ENCODE measurements at places on chromosomes 13 and 19. TPM values are rescaled to one million over a fixed set of nuclear protein-coding genes. Genes with fewer than 3 reads are reported as not detected.

Gene GADD45GIP1
- 133 TPM for polyA plus RNA-seq

- H3K36me3 ChIP-seq = no peaks in the 10 kb centered on the region
- H3K27ac ChIP-seq = no peak overlapping the region
- no peak overlapping the region for H3K4me3 ChIP-seq
- no peaks in the 10 kb centered on the region for H3K4me1 ChIP-seq
- no peak for DNase-seq
- H3K27me3 ChIP-seq = peaks cover 44% of the 10 kb centered on the region
These were observed 10.3 kb upstream of the KLK3 start for GRCh38 chr19:50844296-50844935.

DNA sequence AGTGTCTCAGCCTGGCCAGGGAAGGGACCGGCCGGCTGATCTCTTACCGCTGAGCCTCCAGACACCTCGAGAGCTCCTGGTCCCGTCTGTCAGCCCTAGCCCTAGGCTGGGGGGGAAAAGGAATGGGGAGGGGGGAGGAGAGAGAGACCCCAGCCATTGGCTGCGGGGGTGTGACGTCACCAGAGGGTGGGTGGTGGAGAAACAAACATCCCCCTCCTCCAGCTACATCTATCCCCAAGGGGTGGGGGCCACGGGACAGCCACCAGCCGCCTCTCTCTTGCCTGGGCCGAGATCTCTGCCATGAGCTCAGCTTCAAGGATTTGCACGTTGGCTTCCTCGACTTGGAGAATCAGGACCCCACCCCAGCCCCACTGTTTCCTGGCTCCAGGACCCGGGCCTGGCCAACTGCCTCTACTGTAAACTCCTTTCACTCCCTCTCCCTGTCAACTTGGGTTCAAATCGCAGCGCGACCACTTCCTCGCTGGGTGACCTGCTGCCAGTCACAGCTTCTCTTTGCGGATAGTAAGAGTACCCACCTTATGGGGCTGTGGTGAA, at the start of gene PRX:
Gene PRX (minus strand): TSS at position 88 of the 555 bp plus-strand sequence. CDS start 5,446 bp downstream, outside the sequence.
- H3K27me3 ChIP-seq = no peaks in the 10 kb centered on the region
- H3K4me1 ChIP-seq = peaks cover 22% of the 10 kb centered on the region
- no peaks in the 10 kb centered on the region for H3K36me3 ChIP-seq

DNA sequence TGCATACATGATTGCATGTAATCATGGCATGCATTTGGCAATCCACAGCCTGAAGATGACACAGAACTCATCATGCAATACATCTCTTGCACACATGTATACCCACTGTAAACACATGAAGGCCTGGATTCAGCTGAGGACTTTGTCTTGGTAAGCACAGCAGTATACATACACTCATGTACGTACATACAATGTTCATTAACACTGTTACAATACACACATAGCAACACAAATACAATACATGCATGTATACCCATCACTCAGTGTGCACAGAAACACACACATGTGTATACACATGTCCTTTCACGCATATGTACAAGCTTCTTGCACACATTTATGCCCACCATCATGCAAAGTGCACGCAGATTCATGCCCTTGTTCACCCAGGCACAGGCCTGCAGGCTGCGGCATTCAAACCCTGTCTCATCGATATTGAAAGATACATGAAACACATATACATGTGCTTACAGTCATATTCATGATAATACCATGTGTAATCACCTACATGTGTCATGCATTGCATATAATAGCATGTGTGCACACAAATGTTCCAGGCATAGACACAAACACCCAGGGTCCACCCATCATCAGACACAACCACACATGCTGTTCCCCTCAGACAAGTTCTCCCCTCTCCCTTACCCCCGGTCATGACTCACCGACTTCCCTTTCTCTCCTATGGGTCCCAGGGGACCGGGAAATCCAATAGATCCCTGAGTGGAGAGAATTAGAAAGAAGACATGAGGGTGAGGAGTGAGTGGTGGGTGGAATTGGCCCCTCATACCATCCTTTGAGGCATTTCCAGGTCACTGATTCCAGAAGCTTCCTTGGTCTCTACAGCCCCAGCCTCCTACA, 28.7 kb downstream of the COL5A3 start:
- H3K27me3 ChIP-seq = no peaks in the 10 kb centered on the region
- no peaks in the 10 kb centered on the region for H3K36me3 ChIP-seq
- no peaks in the 10 kb centered on the region for H3K4me1 ChIP-seq
- H3K4me3 ChIP-seq = no peak overlapping the region
- H3K27ac ChIP-seq = no peak overlapping the region
- no peak for DNase-seq

- no peak for DNase-seq
- no peak overlapping the region for H3K27ac ChIP-seq
- no peaks in the 10 kb centered on the region for H3K27me3 ChIP-seq
- H3K4me1 ChIP-seq = no peaks in the 10 kb centered on the region
- no peak overlapping the region for H3K4me3 ChIP-seq
These were observed 7.8 kb upstream of the SIGLECL1 start for GRCh38 chr19:51242881-51243630.

DNA sequence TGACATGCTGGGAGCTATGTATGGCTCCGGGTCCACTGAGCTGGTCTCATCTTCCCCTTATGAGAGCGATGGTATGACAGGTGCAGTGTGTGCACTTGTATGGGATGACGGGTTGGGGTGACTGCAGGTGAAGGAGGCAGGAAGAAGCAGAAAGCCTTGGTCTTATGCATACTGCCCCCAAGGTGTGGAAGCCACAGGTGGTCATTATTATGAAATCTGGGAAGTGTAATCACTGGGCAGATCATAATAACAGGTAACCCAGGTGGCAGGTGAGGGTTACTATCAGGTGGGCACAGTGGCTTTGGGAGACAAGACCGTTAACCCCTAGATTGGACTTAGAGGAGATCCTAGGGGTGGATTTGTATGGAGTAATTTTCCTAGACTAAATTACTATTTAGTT, 118.0 kb downstream of the RFC3 start:
- H3K27ac ChIP-seq = no peak overlapping the region
- no peak for DNase-seq
- H3K36me3 ChIP-seq = no peaks in the 10 kb centered on the region
- peaks cover 15% of the 10 kb centered on the region for H3K4me1 ChIP-seq
- no peaks in the 10 kb centered on the region for H3K27me3 ChIP-seq
